Effector CD4-positive, alpha-beta T cell (primary cell): ENCODE measurements at places on chromosomes 4 and X.

- no peak for DNase-seq
These were observed 200.8 kb downstream of the SPATA18 start for GRCh38 chr4:52251864-52252263.

DNA sequence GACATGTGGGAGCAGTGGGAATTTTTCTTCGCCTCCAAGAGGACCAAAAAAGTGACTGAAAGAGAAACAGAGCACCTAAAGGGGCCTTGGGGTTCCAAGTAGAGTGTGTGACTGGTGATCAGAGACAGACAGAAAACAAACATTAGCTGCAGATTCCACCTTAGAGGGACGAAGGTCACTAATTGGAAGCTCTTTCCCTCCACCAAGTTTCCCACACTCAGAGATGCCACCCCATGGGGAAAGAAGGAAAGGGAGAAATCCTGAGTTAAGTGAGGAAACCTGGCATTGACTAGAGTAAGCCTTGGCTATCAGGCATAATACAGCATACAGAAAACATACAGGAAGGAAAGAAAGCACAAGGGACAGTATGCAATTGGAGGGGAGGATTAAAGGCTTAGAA is 90.9 kb downstream of the HNRNPD start:
- no peak for DNase-seq

DNA sequence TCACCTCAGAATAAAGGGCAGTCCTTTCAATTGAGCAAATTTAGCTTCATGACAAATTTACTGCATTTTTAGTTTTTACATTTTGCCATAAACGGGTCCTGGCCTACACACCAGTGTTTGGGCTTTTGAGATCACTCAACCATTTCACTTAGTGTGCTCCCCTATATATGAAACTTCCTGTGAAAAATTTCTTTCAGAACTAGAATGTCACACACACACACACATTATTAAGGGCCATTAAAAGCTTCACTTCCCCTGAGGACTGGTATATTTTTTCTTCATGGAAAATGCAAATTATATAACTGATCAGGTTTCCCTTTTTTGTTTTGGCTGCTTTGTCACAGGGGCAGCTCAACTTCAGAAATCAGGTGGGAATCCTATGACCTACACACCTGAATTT is 206.5 kb downstream of the ENOX2 start:
- DNase-seq, result no peak

DNA sequence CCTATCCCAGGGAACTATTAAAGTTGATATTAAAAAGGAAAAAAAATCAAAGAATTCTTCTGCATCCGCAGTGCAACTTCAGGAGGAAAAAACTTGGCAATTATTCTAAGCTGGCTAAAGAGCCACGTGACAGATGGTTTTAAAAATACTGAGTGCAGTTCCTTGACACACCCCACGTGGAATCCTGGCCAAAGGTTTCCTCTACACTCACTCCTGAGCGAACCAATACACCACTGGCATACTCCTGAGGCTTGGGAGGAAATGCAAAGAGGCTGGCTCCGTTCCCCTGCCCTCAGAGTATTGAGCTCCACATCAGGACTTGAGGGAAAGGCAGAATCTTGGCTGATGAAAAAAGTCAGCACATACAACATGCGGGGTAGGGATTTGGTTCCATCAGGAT is 133.8 kb upstream of the ATP6AP2 start:
- DNase-seq, result no peak

- DNase-seq, result no peak
These were observed 8.1 kb upstream of the JAKMIP1 start for GRCh38 chr4:6208416-6208815.

GRCh38 chr4:94274912-94275311 is 67.2 kb downstream of the SMARCAD1 start:
- no peak for DNase-seq
